AG04449 (cell line): ENCODE measurements at places on chromosomes 1 and 21.
A peak's percentile ranks its signal among the peaks of the same experiment; 100 is the strongest.

GRCh38 chr21:33036430-33037162 is 10.9 kb downstream of the OLIG2 start:
- no peak for DNase-seq

GRCh38 chr1:23421753-23422240 is 2.8 kb downstream of the TCEA3 start:
- no peak for DNase-seq

GRCh38 chr1:192703283-192704206 is 67.6 kb downstream of the RGS13 start:
- no peak for DNase-seq

DNA sequence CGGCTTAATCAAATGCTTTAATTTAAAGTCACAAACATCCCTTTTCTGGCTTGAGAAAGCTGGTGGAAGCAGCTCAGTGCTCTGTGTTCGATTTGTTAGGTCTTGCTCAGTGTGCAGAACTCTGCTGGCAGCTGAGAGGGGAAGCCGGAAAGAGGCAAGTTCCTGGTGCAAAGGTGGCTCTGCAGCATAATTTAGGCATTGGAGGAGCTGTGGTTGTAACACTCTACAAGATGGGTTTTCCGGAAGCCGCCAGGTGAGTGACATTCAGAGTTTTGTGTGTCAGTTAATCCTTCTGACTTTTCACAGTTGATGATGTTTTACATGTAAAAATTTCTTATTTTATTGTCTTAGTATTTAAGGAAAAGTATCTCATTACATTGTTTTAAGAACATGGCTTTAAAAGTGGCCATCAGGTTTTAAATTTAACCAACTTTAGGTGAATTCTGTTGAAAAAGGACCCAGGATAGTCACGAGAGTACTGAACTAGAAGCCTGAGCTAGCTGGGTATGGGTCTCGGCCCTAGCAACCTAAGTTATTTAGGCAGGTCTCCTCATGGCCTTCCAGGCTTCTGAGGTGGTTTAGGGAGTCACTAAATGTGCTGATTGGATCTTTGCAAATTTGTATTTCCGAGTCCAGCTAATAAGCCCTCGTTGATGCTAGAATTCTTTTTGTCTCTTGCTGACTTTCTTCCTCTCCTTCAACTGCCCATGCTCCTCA is 47.1 kb upstream of the PODN start:
- peak; percentile 60 for DNase-seq

- no peak for DNase-seq
Observed at GRCh38 chr1:95117207-95118066, at the start of gene TLCD4. TLCD4 (plus strand) TSS chr1:95117355; CDS start chr1:95143902, 26,547 bp downstream.

DNA sequence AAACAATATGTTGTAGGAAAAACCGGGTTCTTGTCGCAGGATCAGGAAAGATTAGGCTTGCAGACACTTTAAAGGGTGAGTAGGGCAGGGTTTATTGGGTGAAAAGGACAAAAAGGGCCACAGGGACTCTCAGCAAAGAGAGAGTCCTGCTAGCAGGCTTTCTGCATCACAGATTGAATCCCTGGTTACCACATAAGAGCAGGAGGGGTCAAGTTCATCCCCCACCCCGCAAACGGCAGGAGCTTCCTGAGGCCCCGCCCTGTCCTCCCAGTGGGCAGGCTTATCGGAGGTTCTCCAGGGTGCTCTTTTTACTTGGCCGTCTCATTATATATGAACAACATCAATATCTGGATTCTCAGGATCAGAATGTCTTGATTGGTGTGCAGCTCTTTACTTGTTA is 47.7 kb downstream of the SYCP1 start:
- DNase-seq: no peak
